NK-92 treated with Interleukin-12 subunit alpha and Interleukin-12 subunit beta, amount 100 ng/mL, for 24 hours (cell line): ENCODE measurements at places on chromosomes 5 and 9.

DNA sequence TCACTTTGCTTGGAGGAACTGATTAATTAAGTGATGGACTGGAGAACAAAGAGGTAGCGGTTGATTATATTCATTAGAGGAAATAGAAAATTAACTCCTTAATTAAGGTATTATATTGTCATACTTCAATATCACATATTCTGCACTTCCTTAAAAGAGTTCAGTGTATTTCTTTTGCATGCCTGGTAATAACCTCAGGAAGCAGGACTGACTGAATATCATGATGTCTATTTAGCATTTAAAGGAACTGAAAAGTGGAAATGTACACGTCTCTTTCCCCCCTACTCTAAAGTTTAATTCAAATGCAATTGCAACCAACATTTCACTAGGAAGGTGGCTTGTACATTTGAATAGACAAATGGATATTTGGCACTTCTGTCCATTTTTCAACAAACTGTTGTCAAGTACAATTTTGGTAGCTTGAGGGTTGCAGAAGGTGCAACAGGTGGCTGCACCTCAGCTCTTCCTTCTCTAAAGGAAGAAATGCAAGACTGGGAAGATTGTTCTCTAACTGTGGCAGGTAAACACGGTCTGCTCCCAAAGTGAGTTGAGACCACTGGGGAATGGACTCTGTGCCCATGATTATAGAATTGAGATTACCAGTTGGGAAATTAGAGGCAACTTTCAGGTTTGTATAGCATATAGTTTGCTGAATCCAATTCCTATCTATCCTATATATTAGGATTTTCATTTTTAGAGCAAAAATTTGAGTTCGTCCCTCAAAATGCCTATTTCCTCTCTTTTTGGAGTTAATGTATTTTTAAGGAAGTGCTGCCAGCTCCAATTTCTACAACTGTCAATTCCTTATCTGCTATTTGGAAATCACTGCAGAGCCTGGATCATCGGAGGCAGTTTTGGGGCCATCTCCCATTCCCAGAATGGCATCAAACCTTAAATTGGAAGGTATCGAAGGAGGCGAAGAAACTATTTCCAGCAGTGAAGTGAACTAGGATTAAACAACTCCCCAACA lies 98.9 kb upstream of the TAF11L2 start:
- no peak for DNase-seq

GRCh38 chr5:138287246-138287645 lies 12.8 kb upstream of the GFRA3 start:
- no peak for DNase-seq

DNA sequence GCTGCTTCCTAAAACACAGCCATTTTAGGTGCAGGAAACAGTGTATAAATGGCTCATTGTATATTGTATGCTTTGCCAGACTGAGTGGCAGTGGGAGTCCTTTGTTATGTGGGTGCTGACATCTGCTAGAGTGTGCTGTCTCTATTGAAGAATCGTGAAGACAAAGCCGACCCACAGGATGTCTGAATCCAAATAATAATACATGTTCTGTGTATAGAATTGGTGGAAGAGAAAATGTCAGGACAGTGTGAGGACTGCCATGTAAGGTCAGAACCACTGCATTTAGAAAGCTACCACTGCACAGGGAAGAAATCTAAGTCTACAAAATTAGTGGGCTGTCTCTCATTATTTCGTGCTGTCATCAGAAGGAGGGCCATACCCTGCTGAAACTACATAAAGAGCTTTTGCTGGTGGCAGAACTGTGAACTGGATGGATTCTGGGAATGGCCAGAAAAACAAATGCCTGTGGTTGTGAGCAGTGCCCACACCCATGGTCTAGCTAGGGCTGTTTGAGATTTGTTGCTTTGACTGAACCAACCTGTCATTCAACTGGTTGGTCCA lies 2.5 kb downstream of the IL7R start:
- DNase-seq, result no peak

GRCh38 chr5:139601429-139601828 lies 40.3 kb downstream of the UBE2D2 start:
- no peak for DNase-seq

GRCh38 chr9:122875523-122875922 lies 29.6 kb downstream of the RC3H2 start:
- DNase-seq, result no peak

- DNase-seq, result no peak
Observed at GRCh38 chr5:177094224-177095087, 7.7 kb downstream of the FGFR4 start.

DNA sequence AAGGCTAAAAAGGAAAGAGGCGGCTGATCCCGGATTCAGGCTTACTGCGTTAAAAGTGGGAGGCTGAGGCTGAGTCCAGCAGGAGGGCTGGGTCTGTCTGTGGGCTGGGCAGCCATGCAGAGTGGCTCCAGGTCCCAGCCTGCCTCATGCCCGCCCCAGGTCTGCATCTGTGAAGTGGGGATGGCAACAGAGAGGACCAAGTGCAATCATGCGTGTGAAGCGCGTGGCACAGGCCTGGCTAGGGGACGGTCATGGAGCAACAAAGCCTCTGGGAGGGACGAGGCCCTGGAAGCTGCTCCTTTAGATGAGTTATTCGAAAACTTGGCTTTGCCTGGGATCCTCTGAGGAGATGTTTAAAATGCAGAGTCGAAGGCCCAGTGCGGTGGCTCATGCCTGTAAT lies 30.4 kb upstream of the BARHL1 start:
- no peak for DNase-seq

DNA sequence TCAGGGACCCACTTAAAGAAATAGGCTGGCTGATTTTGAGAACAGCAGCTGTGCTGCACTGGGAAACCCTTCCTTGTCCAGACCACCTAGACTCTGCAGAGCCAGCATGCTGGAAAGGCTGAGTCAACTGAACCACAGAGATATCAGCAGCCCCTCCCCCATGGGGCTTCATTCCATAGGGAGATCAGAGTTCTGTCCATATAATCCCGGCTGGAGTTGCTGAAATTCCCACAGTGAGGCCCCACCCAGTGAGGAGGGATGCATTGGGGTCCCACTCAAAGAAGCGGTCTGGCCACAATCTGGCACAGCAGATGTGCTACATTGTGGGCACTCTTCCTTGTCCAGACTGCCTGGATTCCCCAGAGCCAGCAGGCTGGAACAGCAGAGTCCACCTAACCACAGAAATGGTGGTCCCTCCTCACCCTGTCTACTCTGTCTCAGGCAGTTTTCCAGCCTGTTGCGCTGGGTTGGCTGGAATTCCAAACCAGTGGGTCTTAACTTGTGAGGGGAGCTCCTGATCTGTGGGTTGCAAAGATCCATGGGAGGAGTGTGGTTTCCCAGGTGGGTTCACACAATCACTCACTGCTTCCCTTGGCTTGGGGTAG lies 127.1 kb downstream of the RNF180 start:
- no peak for DNase-seq

DNA sequence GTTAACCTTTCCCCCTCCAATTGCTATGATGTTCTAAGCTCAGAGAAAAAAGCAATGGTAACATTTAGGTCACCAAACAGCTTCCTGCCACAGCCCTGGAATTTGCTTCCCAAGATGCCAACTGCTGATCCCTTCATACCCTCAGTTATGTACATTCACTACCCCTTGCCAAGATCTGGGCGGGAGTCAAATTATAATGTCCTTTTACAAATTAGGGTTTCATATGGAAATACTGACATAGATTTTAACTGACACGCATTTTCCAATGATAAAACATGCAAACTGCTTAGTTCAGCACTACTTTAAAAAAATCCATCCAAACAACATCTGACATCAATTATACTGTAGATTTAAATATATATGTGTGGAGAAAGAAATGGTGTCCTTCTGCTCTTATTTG lies 5.0 kb downstream of the LOX start:
- no peak for DNase-seq

DNA sequence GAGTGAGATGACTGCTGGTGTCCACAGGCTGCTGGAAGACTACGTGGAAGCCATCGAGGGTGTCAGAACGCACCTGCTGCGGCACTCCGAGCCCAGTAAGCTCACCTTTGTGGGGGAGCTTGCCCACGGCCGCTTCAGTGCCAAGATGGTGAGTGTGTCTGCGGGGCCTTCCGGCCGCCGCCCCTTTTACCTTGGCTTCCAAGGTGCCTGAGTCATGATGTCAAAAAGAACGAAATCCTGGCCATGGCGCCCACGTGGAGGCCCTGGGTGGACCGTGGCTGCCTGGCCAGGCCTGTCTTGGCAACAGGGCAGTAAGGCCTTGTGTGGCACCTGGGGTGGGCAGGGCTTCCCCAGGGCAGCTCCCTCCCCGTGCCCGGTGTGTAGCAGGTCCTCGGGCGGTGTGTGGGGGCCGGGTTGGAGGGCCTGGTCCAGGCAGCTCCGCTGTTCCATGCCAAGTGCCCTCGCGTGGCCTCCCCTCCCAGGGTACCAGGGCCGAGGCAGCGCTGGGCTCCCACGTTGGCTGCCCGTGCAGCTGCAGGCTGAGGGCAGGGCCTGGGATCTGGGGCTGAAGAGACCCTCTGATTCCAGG lies 7.8 kb downstream of the DPP7 start:
- no peak for DNase-seq

GRCh38 chr5:148831590-148832565 lies 5.5 kb downstream of the ADRB2 start:
- no peak for DNase-seq

GRCh38 chr9:69376651-69377050 lies 51.6 kb downstream of the ENTREP1 start:
- DNase-seq, result no peak

GRCh38 chr5:37787742-37788141 lies 52.1 kb downstream of the GDNF start:
- no peak for DNase-seq

DNA sequence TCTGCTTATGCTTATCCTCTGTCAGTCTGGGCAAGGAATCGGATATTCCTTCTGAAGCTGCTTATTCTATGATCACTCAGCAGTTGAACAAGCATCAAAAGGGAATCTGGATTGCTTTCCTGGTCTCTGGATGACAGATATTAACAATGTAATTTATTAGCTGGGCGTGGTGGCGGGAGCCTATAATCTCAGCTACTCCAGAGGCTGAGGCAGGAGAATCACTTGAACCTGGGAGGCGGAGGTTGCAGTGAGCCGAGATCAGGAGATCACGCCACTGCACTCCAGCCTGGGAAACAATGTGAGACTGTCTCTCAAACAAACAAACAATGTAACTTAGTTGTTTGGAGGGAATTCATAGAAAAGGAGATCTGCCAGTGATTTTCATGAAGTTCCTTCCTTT lies 45.4 kb downstream of the DMRT1 start:
- no peak for DNase-seq

DNA sequence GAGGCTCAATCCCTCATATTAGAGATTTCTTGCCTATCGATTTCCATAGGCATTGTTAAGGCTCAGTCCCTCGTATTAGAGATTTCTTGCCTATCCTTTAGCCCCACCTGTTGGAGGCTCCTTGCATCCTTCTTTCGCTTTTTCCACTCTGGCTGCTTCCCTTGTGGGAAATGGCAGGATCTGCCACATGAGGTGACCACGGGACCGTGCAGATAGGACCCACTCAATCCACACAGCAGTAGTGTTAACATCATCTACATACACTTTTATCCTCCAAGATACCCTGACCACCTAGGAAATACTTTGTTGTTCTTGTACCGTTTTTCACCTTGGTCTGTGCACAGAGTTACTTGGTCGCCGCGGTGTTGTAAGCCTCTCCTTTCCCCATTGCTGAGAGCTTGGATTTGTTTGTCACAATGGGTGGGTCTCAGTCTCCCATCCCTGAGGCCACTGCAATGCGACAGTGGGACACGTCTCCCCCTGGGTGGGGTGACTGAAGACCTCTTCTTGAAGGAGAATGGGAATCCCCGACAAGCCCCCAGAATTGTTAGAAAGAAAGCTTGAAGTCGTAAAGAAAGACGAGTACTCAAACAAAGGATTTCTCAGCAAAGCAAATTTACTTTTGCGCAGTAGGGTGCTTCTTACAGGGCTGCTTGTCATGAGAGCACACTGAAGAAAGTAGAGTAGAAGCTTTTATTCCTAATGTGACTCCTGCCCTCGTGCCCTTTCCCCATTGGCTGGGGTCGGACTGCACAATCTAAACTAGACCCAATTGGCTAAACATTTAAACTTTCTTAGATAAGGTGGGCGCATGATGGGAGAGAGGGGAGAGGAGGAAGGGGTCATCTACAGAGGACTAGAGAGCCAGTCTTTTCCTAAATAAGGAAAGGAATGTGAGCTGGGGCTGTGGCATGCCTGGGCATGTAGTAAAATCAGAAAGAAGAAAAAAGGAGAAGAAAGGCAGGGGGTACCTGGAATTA lies 19.8 kb downstream of the IFT74 start:
- DNase-seq, result no peak

DNA sequence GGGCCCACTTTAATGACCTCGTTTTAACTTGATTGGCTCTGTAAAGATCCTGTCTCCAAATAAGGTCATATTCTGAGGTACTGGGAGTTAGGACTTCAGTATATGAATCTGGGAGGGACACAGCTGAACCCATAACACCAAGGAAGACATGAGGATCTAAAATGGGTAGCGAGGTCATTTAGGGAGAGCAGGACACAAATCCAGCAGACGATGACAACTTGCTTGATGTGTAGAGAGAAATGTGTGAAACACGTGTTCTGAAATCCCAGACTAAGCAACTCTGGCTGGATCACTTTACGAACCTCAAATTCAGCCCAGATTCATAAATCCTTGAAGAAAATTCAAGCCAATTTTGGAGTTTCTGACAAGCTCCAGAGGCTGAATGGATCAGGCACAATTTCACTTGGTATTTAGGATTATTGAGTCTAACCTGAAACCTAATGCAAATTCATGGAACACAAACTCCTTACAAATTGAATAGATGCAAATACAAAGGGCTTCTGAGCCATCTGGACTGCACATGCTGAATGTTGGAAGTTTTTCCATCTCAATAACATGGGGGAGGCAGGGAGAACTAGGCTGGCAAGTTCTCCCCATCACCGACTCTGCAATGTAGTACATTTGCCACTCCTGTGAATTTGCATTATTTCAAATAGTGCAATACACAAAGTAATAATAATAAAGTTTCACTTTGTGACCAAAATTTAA lies 74.0 kb upstream of the SLC30A5 start:
- DNase-seq, result no peak

DNA sequence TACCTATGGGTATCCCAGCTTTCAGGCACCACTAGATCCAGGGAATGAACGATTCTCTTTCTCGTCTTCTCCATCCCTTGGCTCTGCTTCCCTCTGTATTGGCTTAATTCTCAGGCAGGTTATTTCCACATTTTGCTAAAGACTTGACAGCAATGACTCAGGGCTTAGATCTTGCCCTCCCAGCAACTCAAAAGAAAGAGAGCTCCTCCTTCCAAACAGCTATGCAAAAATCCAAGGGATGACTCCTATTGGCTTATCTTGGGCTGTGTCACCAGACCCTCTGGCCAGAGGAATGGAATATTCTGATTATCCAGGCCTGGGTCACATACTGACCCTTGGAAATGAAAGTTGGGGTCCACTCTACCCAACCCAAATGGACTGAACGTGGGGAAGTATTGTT lies 270.2 kb downstream of the NTRK2 start:
- DNase-seq, result no peak
